Foreskin keratinocyte (primary cell): ENCODE measurements at places on chromosomes 5 and 9. TPM values are rescaled to one million over a fixed set of nuclear protein-coding genes. Genes with fewer than 3 reads are reported as not detected.

- DNase-seq: no peak
These were observed 85.7 kb downstream of the ALDH7A1 start for GRCh38 chr5:126509339-126509738.

DNA sequence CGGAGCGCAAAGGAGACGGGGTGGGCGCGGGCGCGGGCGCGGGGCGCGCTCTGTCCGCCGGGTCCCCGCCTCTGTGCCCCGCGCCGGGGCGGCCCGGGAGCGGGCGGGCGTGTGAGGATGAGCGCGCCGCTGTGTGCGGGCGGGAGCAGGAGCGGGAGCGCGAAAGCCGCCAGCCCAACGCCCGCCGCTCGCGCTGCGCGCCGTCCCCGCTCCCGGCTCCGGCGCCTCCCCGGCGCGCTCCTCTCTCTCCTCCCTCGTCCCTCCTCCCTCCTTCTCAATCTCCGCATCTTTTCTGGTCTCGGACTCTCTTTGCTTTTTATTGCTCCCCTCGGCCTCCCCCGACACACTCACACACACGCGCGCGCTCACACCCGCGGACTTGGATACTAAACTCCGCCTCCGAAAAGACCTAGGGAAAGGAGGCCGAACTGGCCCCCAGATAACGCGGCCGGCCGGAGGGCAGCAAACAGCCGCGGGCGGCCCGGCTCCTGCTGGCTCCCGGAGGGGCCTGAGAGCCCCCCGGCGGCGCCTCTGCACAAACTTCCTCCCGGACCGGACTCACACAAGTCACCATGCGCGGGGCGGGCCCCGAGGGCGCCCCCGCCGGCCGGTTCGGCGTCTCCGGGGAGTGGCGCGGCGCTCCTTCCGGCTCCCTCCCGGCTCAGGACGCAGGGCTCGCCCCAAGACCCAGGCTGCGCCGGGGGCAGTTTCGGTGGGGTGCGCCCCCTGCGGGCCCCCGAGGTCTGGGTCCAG, at the start of gene FIBCD1:
Gene FIBCD1, minus strand, starts transcription at position 596 of the 753 bp plus-strand sequence. CDS start 640 bp downstream, outside the sequence.
- no peak for DNase-seq

DNA sequence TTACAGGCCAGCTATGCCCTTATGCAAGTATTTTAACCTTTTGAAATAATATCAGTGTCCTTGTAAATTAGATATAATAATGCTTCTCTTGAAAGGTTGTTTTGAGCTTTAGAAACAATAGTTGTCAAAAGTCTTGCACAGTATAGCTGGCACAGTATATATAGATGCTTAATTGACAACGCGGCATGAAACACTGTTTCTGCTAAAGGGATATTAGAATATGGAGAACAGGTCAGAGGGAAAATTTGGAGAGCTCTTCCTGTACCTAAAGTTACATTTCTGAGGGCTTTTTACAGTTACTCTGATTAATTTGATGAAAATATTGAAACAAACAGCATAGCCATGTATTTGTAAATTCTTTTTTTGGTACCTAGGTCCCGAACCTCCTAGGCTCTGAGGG, 4.5 kb downstream of the NUDT2 start:
- DNase-seq: no peak

- DNase-seq: no peak
These were observed 93.9 kb downstream of the SNX18 start for GRCh38 chr5:54611290-54611951.

DNA sequence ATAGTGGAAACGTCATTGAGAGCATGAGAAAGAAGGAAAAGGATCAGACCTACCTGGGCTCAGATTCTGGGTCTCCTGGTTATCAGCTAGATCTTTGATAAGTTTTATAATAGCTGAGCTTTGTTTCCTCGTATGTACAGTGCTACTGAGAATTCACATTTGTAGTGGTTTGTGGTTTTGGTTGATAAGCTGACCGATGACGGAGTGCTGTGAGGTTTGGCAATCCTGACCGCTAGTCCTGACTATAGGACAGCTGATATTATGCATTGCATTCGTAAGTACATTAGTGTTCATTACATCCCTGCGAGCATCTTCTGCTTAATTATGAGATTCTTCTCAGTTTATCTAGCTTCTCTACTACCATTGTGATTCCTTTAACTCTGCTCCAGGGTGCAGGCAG, 190.7 kb upstream of the SLC27A6 start:
- no peak for DNase-seq

DNA sequence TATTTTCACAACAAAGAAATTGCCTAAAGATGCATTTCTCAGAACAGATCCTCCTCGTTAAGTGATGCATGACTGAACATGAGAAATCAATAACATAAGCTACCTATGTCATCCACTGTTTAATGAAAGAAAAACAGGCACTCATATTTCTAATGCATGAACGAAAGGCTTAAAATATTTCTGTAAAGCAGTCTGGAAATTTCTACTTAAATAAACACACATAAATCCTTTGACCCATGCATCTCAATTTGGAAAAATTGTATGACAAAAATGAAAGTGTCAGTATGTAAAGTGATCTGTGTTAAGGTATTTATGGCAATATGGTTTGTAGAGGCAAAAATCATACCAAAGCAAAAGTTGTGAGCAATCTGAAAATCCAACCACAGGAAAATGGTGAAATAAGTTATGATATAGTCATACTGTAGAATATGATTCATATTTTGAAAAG, 399.2 kb upstream of the GRAMD2B start:
- DNase-seq: no peak

GRCh38 chr9:127505396-127506116, 54.2 kb downstream of the LRSAM1 start:
- DNase-seq: no peak

GRCh38 chr9:74284581-74285450, 212.3 kb upstream of the RORB start:
- DNase-seq: no peak

GRCh38 chr9:131837316-131837715, 97.4 kb upstream of the RAPGEF1 start:
- DNase-seq: no peak

DNA sequence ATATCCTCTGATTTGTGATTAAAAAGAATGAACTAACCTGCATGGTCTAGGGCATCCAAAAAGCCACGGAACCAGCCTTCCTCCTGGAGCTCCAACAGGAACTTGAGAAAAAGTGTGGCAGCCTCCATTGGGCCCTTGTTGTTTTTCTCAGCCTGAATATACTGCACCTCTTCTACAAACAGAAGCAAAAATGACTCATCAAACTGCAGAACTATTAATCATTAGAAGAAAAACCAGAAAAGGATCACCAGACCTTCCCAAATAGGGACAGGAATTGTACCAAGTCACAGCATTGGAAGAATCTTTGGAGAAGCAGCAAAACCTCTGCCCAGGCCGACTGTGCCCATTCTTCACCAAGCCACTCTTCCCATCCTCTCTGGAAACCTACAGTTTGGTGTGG, 25.2 kb downstream of the RIGI start:
- peak; percentile 64 for DNase-seq

- DNase-seq: no peak
These were observed 57.6 kb downstream of the DPYSL3 start for GRCh38 chr5:147452165-147452811.

DNA sequence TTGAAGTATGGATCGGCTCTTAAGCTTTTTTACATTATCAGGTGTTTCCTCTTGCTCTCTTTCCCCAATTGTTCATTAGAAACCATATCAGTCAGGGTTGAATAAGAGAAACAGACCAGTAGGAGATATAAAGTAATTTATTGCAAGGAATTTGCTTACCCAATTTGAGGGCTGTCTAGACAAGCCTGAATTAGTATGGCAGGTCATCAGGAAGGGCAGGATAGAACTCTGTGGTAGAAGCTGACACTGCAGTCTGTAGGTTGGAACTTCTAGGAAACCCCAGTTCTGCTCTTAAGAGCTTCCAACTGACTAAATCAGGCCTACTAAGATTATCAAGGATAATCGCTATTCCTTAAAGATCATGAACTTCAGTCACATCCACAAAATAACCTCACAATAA, 24.3 kb downstream of the ISOC1 start:
- DNase-seq: no peak

- no peak for DNase-seq
These were observed 87.9 kb downstream of the PRDM6 start for GRCh38 chr5:123176938-123177275.

DNA sequence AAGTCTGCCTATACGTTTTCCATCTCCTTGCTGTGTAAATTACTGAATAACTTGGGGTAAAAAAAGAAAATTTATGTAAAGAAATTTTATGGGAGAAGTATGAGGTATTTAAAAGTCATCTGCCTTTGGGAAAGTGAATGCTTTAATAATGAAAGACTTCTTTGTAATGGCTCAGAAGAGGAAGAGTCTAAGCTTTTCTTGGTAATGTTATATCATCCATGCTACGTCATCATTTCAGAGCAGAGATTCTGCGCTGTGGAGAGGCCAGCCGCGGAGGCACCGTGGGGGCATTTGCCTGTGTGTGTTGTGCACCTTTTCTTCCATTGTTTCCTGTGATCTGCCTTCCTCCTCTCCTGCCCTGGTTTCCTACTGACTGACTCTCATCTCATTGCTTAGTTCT, 78.2 kb downstream of the GOLM1 start:
- DNase-seq: no peak

- no peak for DNase-seq
These were observed 17.1 kb downstream of the RNF44 start for GRCh38 chr5:176519810-176520720.

GRCh38 chr9:70616228-70616990, 202.0 kb upstream of the KLF9 start:
- DNase-seq: no peak

DNA sequence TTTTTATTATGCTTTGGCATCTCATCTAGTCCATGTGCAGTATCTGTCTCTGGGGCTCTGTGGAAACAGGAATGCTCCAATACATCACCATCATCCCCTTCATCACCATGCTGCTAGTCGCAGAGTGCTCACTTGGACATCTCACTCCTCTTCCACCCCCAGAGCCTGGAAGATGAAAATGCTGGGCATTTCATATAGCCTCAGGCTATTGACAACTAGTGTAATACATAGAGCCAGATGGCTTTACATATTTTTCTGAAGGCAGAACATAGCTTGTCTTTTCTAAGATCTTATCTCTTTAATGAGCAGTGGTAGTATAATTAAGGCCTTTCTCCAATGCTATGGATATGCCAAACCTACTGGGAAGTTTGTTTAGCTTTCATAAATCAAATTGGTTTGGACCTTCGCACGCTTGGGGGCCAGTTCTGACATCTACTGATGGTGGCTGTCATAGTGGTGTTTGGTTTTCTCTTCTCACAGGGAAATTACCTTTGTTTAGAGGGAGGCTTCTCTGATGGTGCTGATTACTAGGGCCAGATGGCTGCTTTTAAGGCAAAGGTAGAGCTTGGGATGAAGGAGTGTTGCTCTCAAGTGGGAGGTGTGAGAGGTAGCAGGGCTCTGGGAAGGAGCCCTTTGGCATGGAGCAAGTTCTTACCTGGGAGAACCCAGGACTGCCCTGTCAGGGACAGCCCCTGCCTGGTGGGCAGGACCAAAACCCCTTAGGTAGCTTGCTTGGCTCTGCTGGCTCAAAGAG, 63.1 kb upstream of the CXCL14 start:
- DNase-seq: no peak

The PCA3 gene
- not detected in 2 replicates for total RNA-seq

The TTC23L gene
- 0.14 TPM in 1 of 2 replicates, not detected in the other for total RNA-seq

The IFNK gene
- total RNA-seq: 55.8 and 72.0 TPM in 2 replicates

The RORB gene
- not detected in 2 replicates for total RNA-seq
